ENCODE measurements at places on chromosomes 3 and 15.

GRCh38 chr3:118986734-118987133 lies 47.9 kb downstream of the IGSF11 start:
- no peak for DNase-seq

GRCh38 chr3:153052096-153052460 lies 109.9 kb upstream of the RAP2B start:
- no peak for DNase-seq

GRCh38 chr3:153000325-153000724 lies 161.7 kb upstream of the RAP2B start:
- DNase-seq: no peak

DNA sequence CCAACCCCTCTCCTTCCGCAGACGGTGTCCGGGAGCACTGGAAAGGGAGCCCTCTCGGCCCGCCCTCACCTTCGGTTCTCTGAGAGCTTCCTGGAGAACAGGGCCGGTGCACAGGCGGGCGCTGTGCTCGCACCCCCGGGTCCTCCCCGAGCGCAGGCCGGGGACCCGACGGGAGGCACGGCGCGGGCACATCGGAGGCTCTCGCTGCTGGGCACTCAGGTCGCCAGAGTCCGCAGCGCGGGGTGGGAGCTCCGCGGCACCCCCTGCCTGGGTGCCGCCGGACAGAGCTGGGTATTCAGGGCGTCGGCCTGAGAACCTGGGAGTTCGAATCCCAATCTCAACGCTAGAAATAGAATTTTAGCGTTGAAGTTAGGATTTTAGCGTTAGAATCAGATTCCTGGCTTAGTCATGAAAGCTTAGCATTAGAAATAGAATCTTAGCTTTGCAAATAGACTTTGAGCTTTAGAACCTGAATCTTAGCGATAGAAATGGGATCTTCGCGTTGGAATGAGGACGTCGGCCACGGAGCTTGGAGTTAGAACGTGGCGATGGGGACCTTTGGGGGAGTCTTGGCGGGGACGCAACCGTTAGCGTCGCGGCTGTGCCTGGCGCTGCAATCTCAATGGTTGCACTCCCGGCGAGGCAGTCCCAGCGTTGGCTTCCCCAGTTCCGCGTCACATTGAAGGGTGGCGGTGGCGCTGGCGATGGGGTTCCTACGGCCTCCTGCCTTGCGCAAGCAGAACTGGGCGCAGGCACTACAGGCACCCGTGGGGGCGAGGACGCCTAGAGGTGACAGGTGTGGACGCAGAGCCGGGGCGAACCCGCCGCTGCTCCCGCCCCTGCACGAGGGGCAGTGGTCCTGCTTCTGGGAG lies 549 bp downstream of the TRH start:
- peak; percentile 2 for DNase-seq

DNA sequence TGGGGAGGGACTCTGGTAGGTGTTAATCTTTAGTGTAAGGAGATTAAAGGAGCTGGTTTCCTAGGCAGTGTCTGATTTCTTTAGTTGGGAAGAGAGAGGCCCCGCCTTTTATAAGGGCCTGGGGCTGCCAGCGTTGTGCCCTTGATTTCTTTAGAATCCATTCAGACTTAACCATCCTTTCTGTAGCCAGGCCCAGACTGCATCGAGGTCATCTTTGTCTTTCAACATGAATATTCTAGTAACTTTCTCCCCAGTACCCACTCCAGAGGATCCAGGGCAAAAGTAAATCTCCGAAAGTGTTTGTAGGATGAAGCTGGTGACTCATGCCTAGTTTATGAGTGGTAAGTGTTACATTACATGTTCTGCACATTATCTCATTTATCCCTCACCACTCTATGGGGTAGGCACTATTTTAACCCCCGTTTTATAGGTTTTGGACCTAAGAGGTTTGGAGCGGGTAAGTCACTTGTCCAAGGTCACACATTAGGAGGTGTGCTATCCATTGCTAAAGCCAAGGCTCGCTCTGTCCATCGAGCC lies 11.8 kb upstream of the USP3 start:
- no peak for DNase-seq

- no peak for DNase-seq
Observed at GRCh38 chr15:67745073-67746006, 80.0 kb upstream of the SKOR1 start.

DNA sequence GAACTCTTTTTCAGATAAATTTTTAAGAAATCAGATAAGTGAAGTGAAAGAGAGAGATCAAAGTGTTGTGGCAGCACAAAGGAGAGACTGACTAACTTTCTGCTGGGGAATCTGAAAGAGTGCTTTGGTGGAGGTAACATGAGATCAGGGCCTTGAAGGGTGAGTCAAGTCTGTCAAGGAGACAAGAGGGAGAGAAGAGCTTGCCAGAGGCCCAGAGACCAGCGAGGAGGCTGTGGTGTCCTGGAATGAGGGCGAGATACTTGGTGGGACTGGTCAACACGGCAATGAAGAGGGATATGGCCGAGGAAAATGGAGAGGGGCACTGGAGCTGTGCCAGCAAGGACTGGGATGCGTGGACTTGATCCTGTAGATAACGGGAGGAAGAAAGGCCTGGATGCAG lies 4.6 kb downstream of the TADA3 start:
- no peak for DNase-seq

DNA sequence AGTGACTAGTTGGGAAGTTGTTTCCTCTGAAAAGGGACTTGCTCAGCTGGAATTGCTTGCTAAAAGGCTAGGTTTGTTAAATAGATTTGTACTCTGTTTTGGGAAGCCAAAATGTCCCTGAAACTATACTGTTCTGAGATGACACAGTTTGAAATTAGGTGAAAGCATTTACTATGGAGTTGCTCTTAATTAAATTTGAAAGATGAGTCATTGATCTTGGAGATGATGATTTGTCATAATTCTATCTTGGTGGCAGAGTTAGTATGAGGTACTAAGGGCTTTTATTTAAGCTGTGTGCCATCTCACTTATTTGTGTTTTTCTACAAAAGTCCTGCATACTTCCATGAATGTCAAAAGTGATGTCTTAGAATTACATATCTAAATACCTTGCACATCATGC lies 320.9 kb downstream of the PTPRG start:
- no peak for DNase-seq

GRCh38 chr3:172194702-172195406 lies 155.5 kb downstream of the FNDC3B start:
- DNase-seq: no peak

DNA sequence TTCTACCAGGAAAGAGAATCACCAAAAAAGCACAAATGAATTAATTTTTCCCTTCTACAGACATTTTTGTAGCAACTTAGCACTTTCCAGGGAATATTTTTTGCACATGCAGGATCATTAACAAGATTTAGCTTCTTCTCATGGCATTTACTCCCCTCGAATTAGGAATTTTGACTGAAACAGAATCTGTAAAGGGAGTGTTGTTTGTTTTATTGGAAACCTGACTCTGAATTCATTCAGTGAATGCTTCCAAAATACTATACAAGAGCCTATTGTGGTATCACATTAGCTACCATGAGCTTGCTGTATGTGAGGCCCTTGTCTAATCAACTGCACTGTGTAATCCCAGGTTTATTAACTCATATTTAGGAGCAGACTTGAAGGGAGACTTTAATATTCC lies 130.4 kb upstream of the ATP10A start:
- DNase-seq: no peak

DNA sequence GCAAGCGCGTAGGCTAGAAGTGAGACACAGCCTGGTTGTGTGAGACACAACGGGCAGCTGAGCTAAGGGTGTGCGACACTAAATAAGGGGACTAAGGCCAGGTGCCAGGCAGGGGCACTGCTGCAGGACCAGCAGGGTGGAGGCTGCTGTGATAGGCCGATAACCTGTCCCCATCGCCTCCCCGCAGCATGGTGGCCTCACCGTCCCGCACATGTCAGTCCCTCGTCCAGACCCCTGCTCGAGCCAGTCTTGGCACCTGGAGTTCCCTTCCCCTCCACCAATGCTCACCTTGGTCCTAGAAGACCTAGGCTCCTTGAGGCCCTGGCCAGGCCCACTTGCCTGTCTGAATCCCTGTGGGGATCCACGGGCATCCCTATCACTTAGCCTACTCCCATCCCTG lies 96.1 kb downstream of the HMG20A start:
- DNase-seq: no peak

- DNase-seq: no peak
Observed at GRCh38 chr15:40510201-40510600, 39.4 kb downstream of the CHST14 start.

- no peak for DNase-seq
Observed at GRCh38 chr3:28575100-28575745, 226.6 kb upstream of the AZI2 start.

DNA sequence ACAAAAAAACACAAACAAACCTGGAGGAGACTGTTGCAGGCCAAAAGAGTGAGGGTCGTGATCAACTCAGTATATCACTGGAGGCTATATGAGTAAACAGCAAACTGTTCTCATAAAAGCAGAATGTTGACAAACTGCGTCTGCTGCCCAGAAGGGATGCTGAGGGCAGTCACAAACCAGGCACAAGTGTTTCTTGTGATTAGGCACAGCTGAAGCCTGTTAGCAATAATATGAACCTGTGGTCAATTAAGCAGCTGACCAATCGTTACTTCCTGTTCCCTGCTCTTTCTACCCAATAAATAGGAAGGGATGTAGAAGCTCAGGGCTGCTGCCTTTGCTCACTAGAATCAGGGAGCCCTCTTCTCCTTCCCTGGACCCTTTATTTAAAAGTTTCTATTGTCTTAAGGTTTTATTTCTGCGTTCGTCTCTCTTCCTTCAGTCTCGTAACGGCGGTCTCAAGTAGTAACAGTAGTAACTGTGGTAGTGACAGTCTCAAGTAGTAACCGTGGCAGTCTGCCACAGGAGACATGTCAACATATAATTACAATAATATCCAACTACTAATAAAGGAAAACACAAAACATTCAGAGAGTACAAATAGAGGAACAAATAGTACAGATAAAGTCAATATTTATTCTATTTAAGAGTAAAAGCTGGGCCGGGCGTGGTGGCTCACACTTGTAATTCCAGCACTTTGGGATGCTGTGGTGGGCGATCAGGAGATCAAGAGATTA lies 698.4 kb upstream of the CCDC54 start:
- no peak for DNase-seq

DNA sequence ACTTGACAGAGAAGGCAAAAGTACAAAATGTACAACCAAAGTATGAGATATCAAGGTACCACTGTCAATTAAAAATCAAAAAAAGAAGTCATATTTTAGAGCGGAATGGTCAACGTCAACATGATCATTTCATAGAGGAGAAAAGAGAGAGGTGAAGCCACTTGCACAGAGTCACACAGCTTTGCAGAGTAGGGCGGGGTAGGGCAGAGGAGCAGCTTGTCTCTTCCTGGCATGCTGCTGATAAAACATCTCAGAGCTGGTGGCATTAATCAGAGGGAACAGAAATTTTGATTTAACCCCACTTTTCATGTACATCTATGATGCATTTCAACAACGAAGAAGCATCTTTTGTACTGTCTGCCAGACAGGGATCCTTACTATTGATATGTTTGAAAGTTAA lies 5.2 kb upstream of the IGF1R start:
- no peak for DNase-seq

GRCh38 chr15:88505721-88506120 lies 38.2 kb downstream of the MRPS11 start:
- DNase-seq: no peak

DNA sequence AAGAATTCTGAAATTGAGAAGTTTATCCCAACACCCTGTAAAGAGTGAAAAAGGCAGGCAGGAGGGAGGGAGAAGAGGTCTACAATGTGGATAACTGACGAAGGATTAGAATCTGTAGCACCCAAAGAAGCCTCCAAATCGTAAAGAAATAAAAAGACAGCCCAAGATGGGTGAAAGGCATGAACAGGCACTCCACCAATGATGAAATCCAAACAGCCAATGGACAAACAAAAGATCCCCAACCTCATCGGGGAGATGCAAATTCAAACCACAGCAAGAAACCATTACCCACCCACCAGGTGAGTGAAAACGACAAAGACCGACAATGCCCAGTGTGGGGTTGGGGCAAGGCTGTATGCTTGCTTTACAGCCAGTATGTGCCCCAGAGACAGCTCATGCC lies 85.6 kb downstream of the IQSEC1 start:
- no peak for DNase-seq

Measured in stimulated activated CD4-positive, alpha-beta T cell treated with anti-CD3 and anti-CD28 coated beads, Interleukin-1b, Interleukin-23, amount 100 ng/mL, for 1 hour (primary cell).